ENCODE measurements at places on chromosomes 12 and 14.

- no peak for DNase-seq
These were observed 362.2 kb downstream of the CCDC91 start for GRCh38 chr12:28552251-28552970.

GRCh38 chr14:86430853-86431252 lies 900.9 kb downstream of the FLRT2 start:
- DNase-seq, result no peak

DNA sequence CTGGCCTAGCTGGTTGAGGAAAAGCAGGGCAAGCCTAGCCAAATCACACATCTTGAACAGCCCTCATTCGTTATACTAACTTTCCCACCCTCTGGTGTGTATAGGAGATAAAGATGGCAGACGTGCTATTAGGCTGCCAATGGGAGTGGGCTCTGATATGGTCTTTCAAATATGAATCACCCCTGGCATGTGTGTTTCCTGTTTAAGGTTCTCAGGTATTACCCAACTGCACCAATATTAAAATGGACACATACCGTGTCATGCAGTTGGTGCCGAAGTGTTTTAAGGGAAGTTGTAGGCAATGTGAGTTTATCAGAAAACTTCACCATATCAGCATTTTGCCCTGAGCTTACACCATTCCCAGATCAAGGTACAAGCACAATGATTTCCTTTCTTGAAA lies 33.4 kb downstream of the CHST11 start:
- no peak for DNase-seq

GRCh38 chr14:55073856-55074255 lies 22.4 kb downstream of the MAPK1IP1L start:
- DNase-seq, result no peak

DNA sequence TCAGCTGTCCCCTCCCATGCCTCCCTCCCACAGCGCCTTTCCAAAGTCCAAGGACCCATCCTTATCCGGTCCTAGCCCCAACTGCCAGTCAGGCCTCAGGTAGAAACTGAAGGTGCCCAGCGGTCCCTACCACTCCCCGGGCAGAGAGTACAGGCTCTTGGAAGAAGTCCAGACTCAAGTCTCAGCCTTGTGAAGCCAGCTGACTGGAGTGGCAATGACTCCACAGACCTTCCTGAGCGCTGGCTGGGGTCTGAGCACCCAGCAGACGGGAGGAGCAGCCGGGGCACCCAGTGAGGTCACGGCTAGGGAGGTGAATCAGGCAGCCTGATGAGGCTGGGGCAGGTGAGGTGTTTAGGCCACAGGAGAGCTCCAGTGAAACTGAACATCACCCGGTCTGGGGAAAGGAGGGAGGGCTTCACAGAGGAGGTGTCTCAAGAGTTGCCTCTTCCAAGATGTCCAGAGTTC lies 60.0 kb downstream of the ITPK1 start:
- DNase-seq, result no peak

- no peak for DNase-seq
These were observed 168.1 kb downstream of the BCAT1 start for GRCh38 chr12:24780697-24781368.

- DNase-seq, result peak; percentile 62
These were observed 9.3 kb downstream of the ENDOU start for GRCh38 chr12:47715877-47716548.

- DNase-seq, result no peak
These were observed 1250.1 kb downstream of the TMEM121 start for GRCh38 chr14:106776395-106776983.
